Stimulated activated CD4-positive, alpha-beta T cell treated with anti-CD3 and anti-CD28 coated beads, Interleukin-15, amount 100 ng/mL, for 1 hour (primary cell): ENCODE measurements at places on chromosomes 6 and 20.

DNA sequence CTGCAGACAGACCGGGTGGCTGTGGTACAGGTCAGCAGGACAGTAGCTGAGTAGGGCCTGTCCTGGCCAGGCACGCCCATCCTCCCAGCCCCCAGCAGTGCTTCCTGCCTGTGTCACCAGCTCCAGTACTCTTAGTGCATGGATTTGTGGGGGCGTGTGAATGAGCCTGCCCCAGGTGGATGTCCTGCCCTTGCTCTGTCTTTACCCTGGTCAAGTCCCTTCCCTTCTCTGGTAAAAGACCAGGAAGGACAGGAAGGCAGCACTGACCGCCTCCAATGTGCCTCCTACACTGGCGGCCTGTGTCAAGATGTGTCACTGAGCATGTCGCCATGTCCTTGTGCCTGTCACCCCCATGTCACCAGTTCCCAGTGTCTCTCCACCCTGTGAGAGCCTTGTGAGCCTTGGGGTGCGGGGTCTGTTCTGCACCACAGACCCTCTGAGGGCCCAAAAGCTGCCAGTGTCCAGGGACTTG, 11.9 kb downstream of the TEAD3 start:
- DNase-seq = no peak

DNA sequence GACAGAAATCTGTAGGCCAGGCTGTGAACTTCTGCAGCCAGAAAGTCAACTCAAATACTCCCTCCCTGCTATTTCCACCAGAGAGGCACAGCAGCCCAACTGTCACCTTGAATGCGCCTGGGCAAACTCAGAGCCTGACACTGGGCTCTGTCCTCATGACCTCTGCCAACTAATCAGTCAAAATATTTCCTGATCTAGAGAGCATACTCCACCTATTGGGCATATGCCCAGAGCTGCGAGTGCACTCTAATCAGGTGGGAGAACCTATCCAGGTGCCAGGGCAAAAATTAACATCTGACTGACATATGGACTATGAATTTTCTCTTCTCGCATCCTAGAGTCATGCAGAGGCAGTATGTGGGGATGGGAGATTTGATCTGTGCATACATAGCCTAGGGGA, 406.3 kb upstream of the RUNX2 start:
- DNase-seq = no peak

GRCh38 chr6:6793388-6794250, 205.1 kb downstream of the LY86 start:
- no peak for DNase-seq

- DNase-seq = peak; percentile 26
These were observed 56.4 kb upstream of the DUSP22 start for GRCh38 chr6:235763-236360.

GRCh38 chr6:69994251-69994650, 127.9 kb downstream of the COL19A1 start:
- no peak for DNase-seq

DNA sequence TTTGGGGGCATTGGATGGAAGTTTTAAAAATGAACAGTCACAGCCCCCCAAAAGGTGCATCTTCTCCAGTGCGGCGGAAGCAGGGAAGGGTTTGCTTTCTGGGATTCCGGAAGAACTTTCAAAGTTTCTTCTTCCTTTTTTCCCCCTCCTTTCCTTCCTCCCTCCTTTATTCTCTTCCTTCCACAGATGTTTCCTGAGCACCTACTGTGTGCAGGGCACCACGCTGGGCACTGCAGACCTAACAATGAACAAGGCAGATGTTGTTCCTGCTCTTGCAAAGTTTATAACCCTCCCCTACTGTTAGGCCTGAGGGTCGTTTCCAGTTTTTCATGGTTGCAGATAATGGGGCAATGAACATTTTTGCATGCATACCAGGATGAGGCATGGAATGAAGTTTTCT, 58.1 kb downstream of the CHMP4B start:
- no peak for DNase-seq

- DNase-seq = no peak
These were observed 157.7 kb upstream of the FLRT3 start for GRCh38 chr20:14495066-14495465.

GRCh38 chr6:157800420-157801237, 22.4 kb upstream of the SNX9 start:
- DNase-seq = no peak

- no peak for DNase-seq
These were observed 247.5 kb upstream of the SUPT3H start for GRCh38 chr6:45625191-45625664.

- DNase-seq = no peak
These were observed 49.8 kb downstream of the IBTK start for GRCh38 chr6:82197784-82198183.

GRCh38 chr6:101232961-101233360, 160.5 kb upstream of the GRIK2 start:
- DNase-seq = no peak

DNA sequence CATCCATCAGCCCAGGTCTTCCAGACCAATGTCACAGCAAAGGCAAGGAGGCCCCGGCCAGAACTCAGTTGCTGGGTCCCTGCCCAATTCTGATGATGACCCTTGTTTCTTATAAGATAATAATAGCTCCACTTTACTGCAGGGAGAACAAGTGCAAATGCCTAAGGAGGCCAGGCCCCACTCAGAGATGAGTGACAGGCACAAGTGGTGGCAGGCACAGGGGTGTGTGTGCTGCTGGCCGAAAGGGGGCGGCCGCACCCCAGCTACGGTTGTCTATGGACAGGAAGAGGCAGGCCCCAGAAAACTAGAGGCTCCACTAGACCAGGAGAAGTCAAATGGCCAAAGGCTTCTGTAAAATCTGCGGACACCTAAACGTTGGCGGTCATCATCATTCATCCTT, 28.6 kb downstream of the GNAS-AS1 start:
- DNase-seq = no peak

- DNase-seq = no peak
These were observed 172.8 kb upstream of the ARG1 start for GRCh38 chr6:131400054-131400778.

DNA sequence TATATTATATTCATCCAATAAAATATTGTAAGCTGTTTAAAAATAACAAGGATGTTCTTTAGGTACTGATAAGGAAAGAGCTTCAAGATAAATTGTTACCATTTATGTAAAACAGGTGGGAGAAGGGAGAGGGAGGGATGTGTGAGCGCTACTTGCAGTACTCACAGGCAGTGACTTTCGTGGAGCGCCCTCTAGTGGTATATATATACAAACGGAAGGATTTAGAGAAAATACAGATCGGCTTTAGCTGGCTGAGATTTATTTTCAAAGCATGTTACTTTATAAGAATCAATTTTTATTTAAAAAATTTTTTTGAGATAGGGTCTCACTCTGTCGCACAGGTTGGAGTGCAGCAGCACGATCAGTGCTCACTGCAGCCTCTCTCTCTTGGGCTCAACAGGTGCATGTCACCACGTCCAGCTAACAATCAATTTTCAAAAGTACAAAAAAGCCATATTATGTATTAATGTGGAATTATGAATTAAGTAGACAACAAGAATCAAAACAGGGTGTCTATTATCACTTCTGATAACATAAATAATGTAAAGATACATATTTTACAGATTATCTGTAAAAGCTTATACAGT, 3.3 kb upstream of the MOG start:
- DNase-seq = no peak

DNA sequence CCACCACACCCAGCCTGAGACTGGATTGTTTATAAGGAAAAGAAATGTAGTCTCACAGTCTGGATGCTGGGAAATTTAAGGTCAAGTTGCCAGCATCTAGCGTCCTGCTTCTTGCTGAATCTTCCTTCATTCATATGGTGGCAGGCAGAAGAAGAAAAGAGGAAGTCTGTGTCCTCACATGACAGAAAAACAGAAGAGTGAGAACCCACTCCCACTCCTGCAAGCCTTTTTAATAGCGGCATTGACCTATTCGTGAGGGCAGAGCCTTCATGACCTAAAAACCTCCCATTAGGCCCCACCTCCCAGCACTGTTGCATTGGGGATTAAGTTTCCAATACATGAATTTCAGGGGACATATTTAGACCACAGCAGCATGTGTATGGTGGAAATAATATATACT, 160.8 kb upstream of the BMP2 start:
- DNase-seq = no peak

- no peak for DNase-seq
These were observed 64.1 kb downstream of the KIZ start for GRCh38 chr20:21189761-21190523.

GRCh38 chr6:67736816-67737215, 898.3 kb upstream of the ADGRB3 start:
- no peak for DNase-seq

GRCh38 chr20:40711079-40711478, 22.0 kb upstream of the MAFB start:
- no peak for DNase-seq

DNA sequence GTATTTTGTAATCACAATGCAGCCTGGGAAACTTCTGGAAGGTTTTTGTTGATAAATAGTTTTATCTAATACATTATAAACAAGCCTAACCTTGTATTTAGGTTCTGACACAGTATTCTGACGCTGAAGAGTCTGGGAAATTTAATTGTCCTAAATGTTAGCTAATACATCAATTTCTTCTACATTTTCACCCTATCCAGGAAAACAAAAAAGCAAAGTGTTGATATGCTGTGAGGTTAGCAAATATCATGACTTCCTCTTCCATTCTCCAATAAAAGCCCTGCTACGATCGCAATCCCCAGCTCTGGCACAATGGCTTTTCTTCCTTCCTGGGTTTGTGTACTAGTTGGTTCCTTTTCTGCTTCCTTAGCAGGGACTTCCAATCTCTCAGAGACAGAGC, at the start of gene C6orf58:
Gene C6orf58, plus strand, starts transcription at position 301 of the 400 bp plus-strand sequence. Its CDS starts 12 bp downstream, at position 313.
- no peak for DNase-seq

GRCh38 chr6:118743746-118744145, 92.4 kb upstream of the CEP85L start:
- no peak for DNase-seq

- DNase-seq = no peak
These were observed 106.0 kb upstream of the CST7 start for GRCh38 chr20:24842918-24843715.

- DNase-seq = no peak
These were observed 571.5 kb upstream of the CDH4 start for GRCh38 chr20:60680554-60680953.

- no peak for DNase-seq
These were observed 63.2 kb upstream of the BMP2 start for GRCh38 chr20:6704132-6704861.

- no peak for DNase-seq
These were observed 5.8 kb downstream of the KIAA0319 start for GRCh38 chr6:24640166-24640565.

- DNase-seq = no peak
These were observed 64.5 kb downstream of the KCNB1 start for GRCh38 chr20:49417843-49418555.

- DNase-seq = no peak
These were observed 452 bp downstream of the TRAF3IP2 start for GRCh38 chr6:111605100-111605751.

DNA sequence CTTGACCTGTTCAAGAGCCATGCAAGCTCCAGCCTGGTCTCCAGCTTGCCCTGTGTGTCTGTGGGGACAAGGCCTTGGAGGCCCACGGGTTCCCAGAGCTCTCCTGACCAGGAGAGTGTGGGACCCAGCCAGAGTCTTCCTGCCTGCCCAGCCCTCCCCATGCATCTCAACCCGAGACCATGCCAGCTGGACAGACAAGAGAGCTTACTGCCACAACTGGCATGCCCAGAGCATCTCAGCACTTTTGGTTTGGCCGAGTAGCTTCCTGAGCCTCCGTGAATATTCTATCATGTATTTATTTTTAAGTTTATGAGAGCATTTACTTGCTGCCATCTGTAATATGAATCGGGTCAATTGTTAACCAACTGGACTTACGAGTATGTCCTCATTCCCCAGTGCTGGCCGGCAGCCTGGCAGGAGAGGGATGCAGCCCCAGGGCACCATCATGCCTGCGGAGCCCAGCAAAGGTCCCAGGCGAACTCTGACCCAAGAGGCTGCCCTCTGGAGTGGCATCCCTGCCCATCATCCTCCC, 14.9 kb downstream of the IP6K3 start:
- DNase-seq = no peak

GRCh38 chr20:63268256-63268655, 4.4 kb upstream of the ARFGAP1 start:
- DNase-seq = no peak

GRCh38 chr6:65903992-65904391, 197.0 kb upstream of the EYS start:
- DNase-seq = no peak

GRCh38 chr6:146574211-146574610, 24.6 kb upstream of the ADGB start:
- no peak for DNase-seq

DNA sequence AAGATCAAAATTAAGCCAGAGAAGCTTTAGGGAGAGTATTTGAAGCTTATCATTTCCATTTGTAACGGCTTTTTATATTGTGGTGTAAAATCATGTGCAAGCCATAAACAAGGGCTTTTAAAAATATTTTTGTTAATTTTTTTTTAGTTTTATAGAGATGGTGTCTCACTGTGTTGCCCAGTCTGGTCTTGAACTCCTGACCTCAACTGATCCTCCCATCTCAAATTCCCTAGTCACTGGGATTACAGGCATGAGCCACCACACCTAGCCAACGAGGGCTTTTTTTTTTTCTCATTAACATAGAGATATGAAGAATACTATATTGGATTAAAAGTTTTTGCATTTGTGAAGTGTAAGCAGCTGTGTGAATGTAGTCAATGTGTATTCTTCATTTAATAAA, 29.1 kb downstream of the CDKAL1 start:
- DNase-seq = no peak

DNA sequence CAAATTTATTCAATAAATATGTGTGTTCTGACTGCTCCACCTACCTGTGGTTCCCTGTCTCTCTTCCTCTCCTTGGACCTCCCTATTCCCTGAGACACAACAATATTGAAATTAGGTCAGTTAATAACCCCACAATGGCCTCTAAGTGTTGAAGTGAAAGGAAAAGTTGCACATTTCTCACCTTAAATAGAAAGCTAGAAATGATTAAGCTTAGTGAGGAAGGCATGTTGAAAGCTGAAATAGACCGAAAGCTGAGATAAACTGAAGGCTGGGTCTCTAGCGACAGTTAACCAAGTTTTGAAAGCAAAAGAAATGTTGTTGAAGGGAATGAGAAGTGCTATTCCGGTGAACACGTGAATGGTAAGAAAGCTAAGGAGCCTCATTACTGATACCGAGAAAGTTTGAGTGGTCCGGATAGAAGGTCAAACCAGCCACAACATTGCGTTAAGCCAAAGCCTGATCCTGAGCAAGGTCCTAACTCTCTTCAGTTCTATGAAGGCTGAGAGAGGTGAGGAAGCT, 34.1 kb downstream of the UST start:
- DNase-seq = no peak

GRCh38 chr6:126667071-126667470, 327.2 kb downstream of the CENPW start:
- no peak for DNase-seq
